ENCODE measurements at places on chromosomes 2 and 18.
A peak's percentile ranks its signal among the peaks of the same experiment; 100 is the strongest.

GRCh38 chr2:120858361-120859106, 122.9 kb downstream of the GLI2 start:
- no peak for DNase-seq

DNA sequence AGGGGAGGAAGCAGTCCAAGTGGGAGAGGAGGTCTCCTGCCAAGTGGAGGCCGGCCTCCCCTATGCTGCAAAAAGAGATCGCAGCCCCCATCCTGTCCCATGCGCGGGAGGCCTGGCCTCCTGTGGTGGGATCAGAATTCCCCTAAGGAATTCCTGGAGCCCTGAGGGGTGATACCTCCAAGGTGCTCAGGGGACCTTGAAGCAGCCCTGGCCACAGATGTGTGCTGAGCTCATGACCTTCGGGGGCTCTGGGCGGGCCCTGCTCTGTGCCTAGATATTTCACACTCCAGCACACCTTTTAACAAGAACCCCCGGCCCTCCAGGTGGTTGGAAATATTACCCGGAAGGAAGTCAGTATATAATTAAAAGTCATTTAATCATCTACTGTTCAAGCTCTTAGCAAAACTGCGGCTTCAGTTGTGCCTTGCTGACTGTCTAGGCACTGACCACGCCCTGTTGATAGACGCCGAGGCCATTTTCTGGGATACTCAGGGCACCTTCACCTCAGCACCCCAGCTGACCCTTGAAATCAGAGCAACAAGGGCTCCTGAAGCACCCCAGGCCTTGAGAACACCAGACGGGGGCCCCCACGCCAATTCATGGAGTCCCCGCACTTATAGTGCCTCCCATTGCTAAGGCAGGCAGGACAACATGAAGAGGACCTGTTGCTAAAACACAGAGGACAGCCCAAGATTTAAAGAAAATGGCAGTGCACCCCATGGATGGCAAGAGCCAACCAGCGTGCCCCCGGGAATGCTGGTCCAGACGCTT, 119.1 kb downstream of the NDUFA10 start:
- DNase-seq = no peak

DNA sequence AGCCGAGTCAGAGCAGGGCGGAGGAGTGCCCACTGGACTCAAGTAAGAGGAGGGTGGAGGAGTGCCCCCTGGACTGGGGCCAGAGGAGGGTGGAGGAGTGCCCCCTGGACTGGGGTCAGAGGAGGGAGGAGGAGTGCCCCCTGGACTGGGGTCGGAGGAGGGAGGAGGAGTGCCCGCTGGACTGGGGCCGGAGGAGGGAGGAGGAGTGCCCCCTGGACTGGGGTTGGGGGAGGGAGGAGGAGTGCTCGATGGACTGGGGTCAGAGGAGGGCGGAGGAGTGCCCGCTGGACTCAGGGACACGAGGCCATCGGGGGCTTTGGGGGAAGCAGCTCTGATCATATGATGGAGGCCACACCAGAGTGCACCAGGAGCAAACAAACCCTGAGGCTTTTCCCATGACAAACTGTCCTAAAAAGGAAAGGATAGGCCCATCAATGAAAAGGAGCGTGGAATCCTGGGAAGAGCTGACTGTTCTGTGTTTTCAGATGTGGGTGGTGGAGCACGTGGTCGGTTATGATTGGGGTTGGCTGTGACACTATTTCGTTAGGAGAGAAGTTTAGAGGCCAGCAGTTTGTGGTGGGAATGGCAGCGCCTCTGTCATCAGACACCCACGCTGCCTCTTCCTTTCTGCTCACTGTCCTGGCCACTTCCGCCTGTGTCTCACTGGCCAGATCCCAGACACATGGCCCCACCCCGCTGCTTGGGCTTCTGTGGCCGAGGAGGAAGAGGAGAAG, 24.5 kb upstream of the HPCAL1 start:
- peak; percentile 12 for DNase-seq

DNA sequence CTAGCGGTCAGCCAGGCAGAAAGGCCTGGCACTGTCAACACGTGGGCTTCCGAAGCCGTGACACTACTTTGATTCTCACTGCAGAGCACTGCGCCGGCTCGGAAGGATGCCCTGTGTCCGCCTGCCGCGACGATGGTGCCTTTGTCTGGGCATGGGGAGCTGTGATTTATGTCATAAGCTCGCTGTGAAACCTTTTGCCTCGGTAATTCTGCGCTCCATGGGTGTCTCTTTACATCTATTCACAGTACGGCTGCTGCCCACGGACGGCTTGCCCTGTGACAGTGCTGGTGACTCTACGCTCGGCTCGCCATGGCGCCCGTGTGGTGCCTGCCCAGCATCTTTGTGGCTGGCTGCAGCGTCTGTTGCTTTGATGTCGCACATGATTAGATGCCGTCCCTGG, 43.1 kb upstream of the GBX2 start:
- no peak for DNase-seq

- DNase-seq = no peak
Measured at GRCh38 chr18:21602299-21602587, 1.7 kb upstream of the ESCO1 start.

GRCh38 chr18:35334821-35335220, 9.4 kb downstream of the ZNF24 start:
- no peak for DNase-seq

- DNase-seq = no peak
Measured at GRCh38 chr2:176132205-176133171, 3.0 kb downstream of the HOXD8 start.

- DNase-seq = no peak
Measured at GRCh38 chr2:232398293-232399034, 8.2 kb upstream of the ALPG start.

DNA sequence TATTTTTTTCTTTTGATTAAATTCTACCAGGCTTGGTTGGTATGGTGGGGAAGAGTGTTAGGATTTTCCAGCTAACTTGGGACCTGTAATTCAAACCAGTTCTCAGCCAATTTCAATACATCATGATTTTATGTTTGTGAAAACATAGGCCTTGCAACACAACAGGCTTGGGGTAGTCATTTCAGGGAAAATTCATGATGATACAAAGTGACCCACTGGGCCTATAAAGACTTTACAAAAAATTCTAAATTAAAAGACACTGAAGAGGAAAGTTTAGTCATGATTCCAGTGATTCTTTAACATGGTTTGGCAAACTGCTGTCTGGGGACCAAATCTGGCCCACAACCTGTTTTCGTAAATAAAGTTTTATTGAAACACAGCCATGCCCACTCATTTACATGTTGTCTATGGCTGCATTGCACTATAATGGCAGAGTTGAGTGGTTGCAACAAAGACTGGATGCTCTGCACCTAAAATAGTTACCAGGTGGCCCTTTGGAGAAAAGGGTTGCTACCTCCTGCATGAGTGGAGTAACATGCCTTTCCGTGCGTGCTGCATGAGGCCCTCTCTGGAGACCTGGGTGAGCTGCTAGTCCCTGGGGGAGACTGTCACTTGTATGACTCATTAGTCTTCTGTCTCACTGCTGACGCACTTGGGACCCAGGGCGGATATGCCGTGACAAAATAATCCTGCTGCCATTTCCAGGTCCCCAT, 73.6 kb downstream of the NPAS2 start:
- no peak for DNase-seq

- DNase-seq = no peak
Measured at GRCh38 chr2:160934263-160934662, 226.0 kb upstream of the TANK start.

DNA sequence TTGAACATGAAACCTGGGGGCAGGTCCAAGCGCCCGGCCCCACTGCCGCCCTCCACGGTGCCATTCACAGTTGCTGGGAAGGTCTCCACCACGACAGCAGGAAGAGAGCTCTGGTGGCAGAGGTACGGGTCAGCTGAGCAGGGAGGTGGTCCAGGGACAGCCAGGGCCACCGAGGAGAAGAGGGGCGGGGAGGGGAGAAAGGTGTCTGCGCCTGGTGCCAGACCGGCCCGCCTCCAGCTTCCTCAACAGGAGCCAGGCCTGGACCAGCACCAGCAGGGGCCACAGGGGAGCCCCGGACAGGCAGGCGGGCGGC, 56.2 kb downstream of the BIN1 start:
- DNase-seq = no peak

- DNase-seq = no peak
Measured at GRCh38 chr2:143451642-143452281, 322.5 kb downstream of the ARHGAP15 start.

GRCh38 chr2:237466211-237466610, 20.8 kb upstream of the MLPH start:
- DNase-seq = no peak

- DNase-seq = no peak
Measured at GRCh38 chr2:75361486-75361885, 162.2 kb upstream of the TACR1 start.

DNA sequence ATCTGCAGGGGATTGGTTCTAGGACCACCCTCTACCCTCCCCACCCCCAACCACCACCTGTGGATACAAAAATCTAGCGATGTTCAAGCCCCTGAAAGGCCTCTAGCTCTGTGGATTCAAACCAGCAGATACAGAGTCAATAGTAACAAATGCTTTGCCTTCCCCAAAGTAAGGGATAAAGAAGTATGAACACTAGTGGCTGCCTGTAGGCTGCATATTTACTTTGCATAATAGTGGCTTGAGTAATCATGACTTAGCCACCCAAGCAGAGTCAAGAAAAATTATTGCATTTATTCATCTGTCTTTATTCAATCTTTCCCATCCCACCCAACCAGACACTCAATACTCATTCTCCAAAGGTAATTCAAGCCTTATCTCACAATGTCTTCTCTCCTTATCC, 43.8 kb downstream of the SOCS6 start:
- DNase-seq = no peak

DNA sequence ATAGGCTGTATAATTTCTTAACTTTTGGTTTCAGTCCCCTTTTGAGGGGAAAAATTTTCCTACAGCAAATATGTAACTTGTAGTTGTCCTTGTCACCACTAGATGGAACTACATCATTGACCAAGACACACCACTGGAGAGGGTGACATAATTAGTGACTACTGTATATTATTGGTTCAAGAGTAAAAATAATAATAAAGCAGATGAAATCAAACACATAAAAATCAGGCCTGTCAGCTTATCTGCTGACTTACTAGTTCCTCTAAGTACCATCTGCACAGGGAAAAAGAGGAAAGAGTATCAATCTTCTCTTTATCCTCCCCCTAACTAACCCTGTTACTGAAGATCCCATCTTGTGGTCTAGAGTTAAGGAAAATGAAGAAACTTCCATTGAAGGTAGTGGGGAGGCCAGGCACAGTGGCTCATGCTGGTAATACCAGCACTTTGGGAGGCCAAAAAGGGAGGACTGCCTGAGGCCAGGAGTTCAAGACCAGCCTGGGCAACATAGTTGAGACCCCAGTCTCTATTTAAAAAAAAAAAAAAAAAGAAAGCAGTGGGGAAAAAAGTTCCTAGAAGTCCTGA, 29.6 kb upstream of the ENOSF1 start:
- DNase-seq = no peak

DNA sequence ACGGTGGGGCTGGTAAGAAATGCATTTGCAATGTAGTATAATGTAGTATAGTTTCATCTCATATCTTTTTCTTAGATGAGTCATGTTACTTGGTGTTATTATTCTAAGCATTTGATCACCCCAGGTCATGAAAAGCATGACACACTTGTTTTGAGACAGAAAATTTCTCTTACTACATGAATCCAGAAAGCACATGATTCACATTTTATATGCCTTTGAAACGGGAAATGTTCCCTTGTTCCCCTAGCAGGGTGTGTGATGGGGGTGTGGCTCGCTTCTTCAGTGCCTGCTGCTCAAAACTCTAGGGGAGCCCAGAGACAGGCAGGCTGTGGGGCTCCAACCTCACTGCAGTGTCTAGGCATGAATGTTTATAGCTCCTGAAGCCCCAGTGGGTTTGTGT, 116.0 kb upstream of the RAB27B start:
- no peak for DNase-seq

GRCh38 chr2:15594291-15595256, 2.9 kb downstream of the DDX1 start:
- no peak for DNase-seq

DNA sequence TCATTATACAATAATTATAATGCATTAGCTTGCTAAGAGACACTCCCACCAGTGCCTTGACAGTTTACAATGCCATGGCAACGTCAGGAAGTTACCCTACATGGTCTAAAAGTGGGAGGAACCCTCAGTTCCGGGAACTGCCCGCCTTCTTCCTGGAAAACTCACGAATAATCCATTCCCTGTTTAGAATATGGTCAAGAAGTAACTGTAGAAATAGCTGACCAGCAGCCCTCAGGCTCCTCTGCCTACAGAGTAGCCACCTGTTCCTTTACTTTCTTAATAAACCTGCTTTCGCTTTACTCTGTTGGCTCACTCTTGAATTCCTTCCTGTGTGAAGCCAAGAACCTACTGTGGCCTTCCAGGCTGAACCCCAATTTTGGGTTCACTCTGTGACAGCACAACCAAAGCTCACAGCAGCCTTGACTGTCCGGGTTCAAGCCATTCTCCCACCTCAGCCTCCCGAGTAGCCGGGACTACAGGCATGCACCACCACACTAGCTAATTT, 20.0 kb upstream of the PTPN2 start:
- no peak for DNase-seq

- no peak for DNase-seq
Measured at GRCh38 chr2:833180-833579, 117.5 kb upstream of the SNTG2 start.

DNA sequence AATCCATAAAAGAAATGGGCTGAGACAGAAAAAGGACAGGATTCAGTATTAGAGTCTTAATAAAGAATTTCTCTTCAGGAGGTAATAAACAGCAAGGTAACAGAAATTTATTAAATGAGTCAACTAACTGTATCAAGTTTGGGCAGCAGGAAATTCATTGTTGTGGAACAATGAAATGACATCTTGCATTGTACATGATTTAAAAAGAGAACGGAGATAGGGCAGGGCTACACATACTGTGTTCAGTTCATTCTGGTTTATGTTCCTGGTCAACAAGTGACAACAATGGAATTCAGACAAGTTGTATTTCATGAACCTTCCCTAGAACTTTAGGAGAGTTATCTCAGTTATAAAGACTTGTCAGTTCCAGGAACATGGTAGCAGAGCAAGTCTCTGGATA, 961.3 kb downstream of the SOCS6 start:
- DNase-seq = no peak

DNA sequence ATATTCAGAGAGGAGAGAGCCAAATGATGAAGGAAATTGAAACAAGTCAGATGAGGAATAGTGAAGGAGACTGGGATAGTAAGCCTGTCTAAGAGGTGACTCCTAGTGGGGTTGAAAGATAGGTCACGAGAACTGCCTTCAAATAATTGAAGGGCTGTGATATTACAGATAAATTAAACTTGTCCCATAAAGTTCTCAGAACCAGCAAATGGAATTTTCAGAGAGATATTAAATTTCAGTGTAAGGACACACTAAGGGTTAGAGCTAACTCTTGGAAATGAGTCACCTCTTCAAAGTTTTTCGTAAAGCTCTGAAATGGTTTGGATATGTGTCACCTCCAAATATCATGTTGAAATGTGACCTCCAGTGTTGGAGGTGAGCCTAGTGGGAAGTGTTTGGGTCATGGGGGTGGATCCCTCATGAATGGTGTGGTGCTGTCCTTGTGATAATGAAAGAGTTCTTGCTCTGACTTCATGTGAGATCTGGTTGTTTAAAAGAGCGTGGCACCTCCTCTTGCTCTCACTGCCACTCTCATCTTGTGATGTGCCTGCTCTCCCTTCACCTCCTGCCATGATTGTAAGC, 87.3 kb downstream of the BABAM2 start:
- no peak for DNase-seq

All from hypothalamus (tissue), 51 donors.